ENCODE measurements at places on chromosomes 4 and X.

DNA sequence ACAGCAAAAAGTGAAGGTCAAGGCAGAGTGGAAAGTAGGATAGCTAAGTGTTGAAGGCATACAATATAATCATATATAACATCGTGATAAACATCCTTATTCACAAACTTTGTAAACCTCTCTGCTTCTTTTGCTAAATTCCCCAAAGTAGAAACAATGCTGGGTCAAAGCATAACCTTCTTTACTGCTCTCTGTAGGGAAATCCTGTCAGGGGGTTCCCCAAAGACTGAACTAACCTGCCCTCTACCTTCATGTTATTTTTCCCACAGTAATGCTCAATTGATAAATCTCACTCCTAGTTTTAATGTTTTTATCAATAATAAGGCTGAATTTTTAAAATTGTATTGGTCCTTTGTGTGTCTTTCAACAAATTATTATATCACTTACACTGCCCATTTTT, 55.7 kb downstream of the DCHS2 start:
- no peak for DNase-seq

DNA sequence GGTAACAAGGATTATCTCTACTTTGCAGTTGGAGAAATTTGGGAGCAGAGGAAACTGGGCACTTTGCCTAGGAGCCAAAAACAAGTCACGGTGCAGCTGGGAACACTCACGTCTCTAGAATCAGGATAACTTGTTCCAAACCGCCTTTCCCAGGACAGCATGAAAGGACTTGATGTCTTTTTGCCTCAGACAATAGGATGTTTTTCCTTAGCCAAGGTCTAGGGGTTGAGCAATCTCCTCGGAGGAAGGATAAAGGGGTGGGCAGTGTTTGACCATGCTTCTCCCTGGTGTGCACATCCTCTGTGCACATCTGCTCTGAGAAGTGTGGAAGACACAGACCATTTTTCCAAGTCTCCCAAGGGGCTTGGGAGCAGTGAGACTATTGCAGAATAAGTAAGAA, 1.7 kb upstream of the SPARCL1 start:
- DNase-seq, result no peak

GRCh38 chrX:97168646-97169045, 284.9 kb downstream of the RPA4 start:
- DNase-seq, result no peak

DNA sequence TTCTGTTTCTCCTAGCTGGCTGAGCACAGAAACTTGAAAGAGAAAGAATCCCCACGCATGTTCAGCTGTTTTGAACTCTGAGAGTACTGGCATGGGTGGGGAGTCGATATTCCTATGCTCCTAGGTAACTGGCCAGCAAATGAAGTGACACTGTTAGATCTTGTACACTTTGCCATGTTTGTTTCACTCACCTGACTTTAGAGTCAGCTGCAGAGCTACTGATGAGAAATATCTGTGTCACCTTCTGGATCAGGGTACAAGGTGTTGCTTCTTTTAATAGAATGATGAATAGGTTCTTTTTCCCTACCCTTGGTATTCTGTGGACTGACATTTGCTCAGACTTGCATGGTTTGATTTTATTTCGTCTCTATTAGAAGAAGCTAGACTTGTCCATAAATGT, 28.3 kb downstream of the OCRL start:
- no peak for DNase-seq

DNA sequence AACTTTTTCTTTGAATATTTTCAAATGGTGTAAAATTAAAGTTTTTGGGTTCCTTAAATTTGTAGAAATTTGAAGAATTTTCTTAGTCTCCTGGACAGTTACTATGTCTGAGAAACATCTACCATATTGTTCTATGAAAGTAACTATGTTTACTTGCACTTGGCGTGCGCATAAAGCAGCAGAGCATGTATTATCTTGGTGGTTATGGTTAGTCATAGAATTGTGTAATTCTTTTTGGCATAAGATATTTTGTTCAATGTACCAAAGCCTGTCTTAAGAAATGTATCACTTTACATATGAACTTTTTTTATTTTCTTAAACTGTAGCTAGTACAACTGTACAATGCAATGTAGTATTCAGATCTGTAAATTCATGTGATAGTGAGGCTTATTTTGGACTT, 49.2 kb downstream of the CDS1 start:
- DNase-seq, result no peak

DNA sequence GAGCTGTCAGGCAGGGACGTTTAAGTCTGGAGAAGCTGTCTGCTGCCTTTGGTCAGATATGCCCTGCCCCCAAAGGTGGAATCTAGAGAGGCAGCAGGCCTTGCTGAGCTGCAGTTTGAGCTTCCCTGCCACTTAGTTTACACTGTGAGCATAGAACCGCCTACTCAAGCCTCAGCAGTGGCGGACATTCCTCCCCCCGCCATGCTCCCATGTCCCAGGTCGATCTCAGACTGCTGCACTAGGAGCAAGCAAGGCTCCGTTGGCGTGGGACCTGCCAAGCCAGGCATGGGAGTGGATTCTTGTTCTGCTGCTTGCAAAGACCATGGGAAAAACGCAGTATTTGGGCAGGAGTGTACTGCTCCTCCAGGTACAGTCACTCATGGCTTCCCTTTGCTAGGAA, 24.3 kb downstream of the PLK4 start:
- DNase-seq, result no peak

GRCh38 chrX:34275699-34276098, 143.6 kb upstream of the FAM47A start:
- DNase-seq, result no peak

GRCh38 chr4:100087743-100088142, 102.5 kb downstream of the DDIT4L start:
- no peak for DNase-seq

- DNase-seq, result no peak
Measured at GRCh38 chr4:159002950-159003349, 99.9 kb upstream of the RAPGEF2 start.

Data from GM12892 (cell line).